ENCODE measurements at places on chromosomes 5 and 9. TPM values are rescaled to one million over a fixed set of nuclear protein-coding genes. Genes with fewer than 3 reads are reported as not detected.

DNA sequence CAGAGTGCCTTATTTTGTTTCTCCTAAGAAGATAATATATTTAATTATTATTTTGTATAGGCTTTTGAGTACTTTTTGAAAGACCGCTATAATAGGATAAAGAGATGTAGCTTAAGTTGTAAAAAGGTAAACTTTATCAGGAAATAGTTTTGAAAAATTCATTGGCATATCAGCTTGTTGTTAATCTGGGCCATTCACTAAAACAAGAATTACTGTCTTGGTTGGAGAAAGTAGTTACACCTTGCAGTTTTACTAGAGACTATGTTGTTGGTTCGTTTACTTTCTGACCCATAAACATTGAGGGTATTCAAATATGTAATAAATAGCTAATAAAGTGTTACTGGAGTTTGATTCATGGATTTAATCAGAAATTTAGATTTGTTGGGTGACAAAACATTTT is 33.7 kb downstream of the TNPO1 start:
- no peak for DNase-seq

The FREM1 gene
- 3.5 TPM for total RNA-seq

- no peak for DNase-seq
Measured at GRCh38 chr5:165836046-165836445, 2330.6 kb downstream of the MAT2B start.

- no peak for DNase-seq
Measured at GRCh38 chr9:134502266-134502791, 139.3 kb upstream of the COL5A1 start.

- no peak for DNase-seq
Measured at GRCh38 chr5:44361342-44362001, 27.7 kb downstream of the FGF10 start.

DNA sequence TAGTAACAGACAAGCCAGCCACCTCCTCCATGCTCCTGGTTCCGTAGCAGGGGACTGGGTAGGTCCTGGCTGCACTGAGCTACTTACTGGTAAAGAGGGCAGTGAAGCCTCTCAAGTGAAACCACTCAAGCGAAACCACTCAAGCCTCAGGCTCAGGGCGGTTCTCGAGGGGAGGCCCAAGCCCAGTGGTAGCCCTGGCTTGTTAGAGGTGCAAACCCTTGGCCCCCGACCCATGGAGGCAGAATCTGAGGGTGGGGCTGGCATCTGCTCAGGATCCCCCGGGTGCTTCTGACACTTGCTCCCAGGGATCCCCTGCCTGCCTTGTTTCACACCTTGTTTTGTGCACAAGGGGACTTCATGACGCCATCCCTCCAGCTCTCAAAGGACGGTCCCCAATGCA is 76.5 kb upstream of the OLFM1 start:
- no peak for DNase-seq

- no peak for DNase-seq
Measured at GRCh38 chr5:150639751-150640150, 709 bp upstream of the SYNPO start.

DNA sequence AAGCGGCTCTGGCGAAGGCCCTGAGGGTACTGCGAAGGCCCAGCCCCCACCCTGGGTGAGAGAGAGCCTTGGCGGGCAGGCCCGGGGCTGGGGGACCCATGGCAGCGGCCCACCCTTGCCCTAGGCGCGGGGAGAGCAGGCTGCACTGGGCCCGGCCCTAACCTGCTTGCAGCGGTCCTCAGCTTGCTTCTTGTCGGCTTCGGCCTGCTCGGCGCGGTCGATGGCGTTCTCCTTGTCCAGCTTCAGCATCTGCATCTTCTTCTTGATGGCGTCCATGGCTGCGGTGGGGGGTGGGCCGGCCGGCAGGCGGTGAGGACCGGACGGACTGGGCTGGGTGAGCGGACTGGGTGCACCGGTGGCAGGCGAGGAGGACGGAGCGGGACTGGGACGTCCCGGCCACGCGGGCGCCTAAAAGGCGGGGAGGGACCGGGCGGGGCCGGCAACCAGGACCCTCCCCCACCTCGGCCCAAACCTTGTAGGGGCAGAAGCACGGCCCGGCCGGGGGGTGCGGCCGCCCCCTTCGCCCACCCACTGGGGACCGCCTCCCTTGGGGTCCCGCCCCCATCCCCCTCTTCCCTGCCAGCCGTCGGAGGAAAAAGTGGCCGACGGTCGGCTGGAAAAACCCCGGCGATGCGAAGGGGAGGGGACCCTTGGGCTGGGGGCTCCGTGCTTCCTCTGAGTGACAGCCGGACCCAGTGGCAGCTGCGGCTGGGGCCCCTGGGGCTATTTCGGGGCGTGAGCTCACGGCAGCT is at the start of gene TPM2:
TPM2 (minus strand) TSS at position 384 of the 752 bp plus-strand sequence; CDS start at position 276, 108 bp downstream.
- peak; percentile 95 for DNase-seq

DNA sequence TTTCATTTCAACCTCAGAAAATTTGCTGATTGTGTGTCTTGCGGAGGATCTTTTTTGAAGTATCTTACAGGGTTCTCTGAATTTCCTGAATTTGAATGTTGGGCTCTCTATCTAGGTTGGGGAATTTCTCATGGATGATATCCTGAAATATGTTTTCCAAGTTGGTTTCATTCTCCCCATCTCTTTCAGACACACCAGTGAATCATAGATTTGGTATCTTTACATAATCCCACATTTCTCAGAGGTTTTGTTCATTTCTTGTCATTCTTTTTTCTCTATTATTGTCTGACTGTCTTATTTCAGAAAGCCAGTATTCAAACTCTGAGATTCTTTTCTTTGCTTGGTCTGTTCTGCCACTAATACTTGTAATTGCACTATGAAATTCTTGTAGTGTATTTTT is 456.9 kb downstream of the PRELID2 start:
- no peak for DNase-seq

DNA sequence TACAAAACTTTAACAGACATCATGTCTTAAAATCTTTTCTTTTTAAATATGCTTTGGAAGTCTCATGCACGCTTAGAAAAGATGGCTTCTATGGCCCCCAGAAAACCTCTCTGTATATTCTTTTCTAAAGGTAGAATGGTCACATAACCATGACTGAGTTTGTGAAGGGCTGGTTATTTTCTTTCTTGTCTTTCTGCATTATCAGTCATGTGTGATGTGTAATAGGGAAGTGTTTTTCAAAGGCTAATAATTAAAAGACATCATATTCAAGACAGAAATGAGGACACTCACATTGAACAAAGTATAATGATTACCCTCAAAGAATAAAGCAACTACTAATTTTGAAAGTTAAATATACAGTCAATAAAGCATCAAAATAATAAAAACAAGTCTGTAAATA is 253.4 kb downstream of the TRPM3 start:
- no peak for DNase-seq

The CFAP90 gene
- total RNA-seq = not detected

DNA sequence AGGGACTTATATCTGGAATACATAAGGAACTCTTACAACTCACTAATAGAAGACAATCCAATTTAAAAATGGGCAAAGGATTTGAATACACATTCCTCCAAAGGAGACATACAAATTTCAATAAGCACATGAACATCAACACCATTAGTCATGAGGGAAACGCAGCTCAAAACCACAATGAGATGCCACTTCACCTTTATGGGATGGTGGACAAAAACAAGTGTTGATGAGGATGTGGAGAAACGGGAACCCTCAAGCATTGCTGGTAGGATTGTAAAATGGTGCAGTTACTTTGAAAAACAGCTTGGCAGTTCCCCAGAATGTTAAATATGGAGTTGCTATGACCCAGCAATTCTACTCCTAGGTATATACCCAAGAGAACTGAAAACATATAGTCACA is 72.7 kb upstream of the IER5L start:
- DNase-seq = no peak

- no peak for DNase-seq
Measured at GRCh38 chr5:67816456-67816855, 399.1 kb upstream of the PIK3R1 start.

The NOL8 gene
- total RNA-seq = 17.1 TPM

The AJM1 gene
- total RNA-seq = 3.3 TPM

DNA sequence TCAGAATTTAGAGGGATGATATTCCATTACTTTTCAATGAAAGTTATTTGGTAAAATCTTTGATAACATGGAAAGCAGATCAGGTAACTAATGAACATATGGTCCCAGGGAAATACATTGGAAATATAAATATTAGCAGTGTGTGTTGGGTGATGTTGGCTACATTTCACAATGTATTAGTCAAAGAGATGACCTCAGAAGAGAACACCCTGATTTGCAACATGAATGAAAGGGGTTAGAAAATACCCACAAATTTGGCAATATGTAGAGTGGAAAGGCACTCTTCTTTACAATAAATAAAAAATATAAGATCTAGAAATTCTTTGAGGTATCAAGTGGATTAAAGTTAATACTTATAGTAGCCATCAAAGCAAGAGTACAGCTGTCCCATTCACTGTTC is 606.7 kb downstream of the PSAT1 start:
- no peak for DNase-seq

- no peak for DNase-seq
Measured at GRCh38 chr5:78295035-78295961, 800 bp upstream of the AP3B1 start.

DNA sequence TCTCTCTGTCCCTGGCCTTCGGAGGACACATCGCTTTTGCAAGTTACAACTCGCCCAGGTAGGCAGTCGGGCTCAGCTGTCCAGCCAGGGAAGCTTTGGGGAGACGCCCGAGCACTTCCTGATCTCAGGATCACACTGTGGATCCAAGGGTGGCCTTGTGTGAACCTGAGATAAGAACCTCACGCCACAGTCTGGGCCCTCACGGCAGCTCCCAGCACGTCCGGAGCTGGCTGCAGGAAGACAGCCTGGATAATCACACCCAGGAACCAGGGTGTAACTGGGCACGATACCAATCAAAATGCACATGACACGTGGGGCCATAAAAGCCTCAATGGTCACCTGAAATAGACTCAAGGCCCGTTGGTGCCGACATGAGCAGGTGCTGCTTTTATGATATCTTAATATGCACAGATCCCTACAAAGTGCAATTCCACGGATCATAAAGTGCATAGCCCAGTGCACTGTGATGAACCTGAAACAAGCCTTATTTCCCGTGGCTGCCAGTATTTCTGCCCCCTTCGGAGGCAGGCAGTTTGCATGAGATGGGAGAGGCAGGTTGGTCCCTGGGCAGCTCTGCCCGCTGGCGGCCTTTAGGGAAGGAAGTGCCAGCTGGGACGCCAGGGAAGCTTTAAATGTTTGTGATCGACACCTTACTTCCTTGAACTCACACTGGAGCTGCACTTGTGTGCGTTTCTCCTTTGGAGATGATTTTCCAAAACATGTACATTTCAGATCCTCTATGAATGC is 14.5 kb downstream of the SLC6A18 start:
- no peak for DNase-seq

The ADAMTS6 gene
- 1.4 TPM for total RNA-seq

The TMEM252 gene
- total RNA-seq = 0.34 TPM

GRCh38 chr5:148949841-148950470 is 112.9 kb downstream of the SH3TC2 start:
- no peak for DNase-seq

GRCh38 chr9:89715881-89716280 is 111.1 kb downstream of the GADD45G start:
- DNase-seq = no peak

- DNase-seq = no peak
Measured at GRCh38 chr5:118832974-118833373, 155.4 kb downstream of the DTWD2 start.

The CDC25C gene
- not detected for total RNA-seq

The SLC9A3 gene
- 5.0 TPM for total RNA-seq

The TAF11L12 gene
- total RNA-seq = not detected

The TAF1L gene
- not detected for total RNA-seq

- no peak for DNase-seq
Measured at GRCh38 chr9:130240410-130241197, 25.0 kb upstream of the HMCN2 start.

The SLC1A3 gene
- 11.3 TPM for total RNA-seq

DNA sequence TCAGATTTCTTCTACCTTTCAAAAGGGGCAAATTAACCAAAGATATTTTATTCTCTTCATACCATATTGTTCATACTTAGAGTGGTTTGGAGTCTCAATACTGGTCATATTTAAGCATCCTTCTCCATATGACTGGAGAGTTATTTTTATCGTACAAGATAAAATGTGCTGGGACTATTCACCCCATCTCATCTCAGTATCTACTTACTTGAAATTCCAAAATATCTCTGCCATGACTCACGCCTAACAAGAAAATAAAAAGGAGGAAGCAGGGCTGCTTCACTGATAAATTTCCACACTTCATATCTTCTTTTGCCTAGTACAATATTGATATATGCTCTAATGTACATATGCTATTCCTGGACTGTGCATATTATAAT is 277.9 kb upstream of the CDH9 start:
- DNase-seq = no peak

The CATSPER3 gene
- 0.65 TPM for total RNA-seq

The LCP2 gene
- total RNA-seq = 20.4 TPM

GRCh38 chr5:35971186-35971877 is 19.9 kb downstream of the UGT3A1 start:
- DNase-seq = peak; percentile 37

GRCh38 chr5:34624691-34625090 is 31.4 kb upstream of the RAI14 start:
- no peak for DNase-seq

The PKD2L2 gene
- total RNA-seq = not detected

- DNase-seq = no peak
Measured at GRCh38 chr9:80028501-80028900, 456.7 kb downstream of the TLE4 start.

DNA sequence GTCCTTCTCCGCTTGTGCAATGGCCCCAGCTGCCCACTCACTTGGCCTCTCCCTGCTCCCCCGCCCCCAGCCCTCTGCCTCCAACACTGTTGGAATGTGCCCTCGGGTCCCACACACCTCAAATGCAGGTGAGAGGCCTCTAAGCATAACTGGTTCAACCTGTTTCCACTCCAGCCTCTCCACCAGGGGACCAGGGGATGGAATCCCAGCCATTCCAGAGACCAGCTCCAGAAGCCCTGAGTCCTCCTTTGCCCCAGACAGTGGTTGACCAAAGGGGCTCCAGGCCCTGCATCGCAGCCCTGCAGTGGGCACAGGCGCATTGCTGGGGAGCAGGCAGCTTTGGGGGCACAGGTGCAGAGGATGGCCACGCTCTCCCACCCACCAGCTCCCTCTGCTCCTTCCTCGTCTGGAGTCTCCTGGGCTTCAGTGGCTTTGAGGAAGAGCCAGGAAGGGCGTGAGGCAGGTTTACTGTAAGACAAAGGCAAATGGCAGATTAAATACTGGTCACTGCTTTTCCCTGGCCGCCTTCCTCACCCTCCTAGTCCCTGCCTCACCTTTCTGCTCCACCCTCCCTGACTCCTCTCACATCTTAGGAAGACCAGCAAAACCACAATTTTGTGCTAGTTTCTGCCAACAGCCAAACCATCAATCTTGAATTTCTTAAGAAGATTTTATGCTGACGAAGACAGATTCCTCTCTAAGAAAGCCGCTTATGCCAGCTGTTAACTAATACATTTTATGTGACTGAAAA is 29.1 kb upstream of the IRX2 start:
- no peak for DNase-seq

The RNF145 gene
- 60.2 TPM for total RNA-seq
